Activated CD8-positive, alpha-beta memory T cell treated with anti-CD3 and anti-CD28 coated beads, Interleukin-2, amount 50 U/mL, for 4 hours (primary cell): ENCODE measurements at places on chromosomes 1 and 21.
A peak's percentile ranks its signal among the peaks of the same experiment; 100 is the strongest.

DNA sequence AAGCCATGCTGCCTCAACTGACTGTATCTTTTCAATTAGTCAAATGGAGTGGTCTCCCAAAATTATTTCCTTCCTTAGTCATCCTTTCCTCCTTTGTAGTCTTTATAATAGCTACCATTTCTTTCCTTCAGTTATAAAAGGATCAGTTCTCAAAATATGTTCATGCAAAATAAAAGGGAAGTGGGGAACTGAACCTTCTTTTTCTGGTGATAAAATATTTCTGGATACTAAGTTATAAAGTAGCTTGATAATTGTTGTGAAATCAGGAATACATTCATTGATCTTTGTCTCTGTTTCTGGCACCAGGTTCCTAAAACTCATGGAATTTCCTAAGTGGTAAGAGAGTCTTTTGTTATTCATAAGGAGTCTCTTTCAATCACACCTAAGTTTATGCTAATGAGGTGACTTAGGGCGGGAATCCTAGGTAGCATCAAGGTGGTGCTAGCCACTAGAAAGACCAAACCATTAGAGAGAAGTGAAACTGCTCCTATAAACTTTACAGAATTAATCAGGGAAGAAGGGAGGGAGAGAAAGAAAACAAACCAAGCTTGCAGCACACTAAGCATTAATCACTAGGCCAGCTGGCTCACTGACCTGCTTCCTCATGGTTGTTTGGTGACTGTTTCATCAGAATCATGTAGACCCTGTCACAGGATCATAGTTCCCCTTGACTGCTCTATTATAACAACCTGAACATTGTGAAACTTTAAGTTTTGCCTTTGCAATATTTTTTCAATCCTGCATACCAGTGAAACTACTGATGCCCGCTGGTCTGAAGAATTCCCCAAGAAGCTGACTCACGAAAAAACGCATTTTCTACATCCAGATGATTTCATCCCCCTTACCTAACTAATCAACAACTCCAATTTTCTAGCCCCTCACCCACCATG lies 161.6 kb upstream of the PTBP2 start:
- no peak for DNase-seq

DNA sequence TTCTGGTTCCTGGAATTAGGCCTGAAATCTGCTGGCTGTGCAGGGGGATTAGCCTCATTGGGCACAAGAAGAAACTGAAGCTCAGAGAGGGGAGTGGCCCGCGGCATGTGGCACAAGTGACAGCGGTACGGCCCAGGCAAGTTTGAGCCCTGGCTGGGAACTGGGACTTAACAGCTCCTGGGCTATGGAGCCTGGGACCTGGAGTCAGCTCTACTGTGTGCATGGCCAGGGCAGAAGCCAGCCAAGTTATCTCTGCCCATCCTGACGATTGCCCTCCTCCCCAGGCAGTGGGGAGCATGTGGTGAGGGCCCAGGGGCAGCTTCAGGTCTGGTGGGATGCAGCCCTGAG lies 61.3 kb downstream of the ALPL start:
- DNase-seq, result no peak

DNA sequence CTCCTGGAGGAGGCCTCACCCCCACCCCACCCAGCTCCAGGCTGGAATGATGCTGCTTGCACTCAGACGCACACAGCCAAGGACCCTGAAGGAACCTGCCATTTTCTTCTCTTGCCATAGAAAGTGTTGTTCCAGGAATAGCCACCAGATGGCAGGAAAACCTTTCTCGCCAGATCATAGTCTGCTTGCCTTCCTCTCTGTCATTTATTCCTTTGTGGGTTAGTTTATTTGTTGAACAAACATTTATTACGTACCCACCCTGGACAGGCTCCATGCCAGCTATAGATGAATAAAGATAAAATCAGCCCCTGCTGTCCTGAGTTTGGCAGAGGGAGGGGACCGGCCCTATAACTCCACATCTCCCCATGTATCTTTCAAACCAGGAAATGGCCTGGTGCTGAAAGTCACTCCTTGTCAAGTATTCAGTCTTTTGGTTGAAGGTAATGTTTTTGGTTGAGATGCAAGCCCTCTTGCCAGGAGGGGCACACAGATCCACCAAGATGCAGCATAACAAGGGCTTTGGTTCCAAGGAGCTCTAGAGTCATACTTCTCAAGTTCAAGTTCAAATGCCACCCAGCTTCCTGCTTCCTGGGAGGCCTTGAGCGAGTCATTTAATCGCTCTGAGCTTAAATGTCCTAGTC lies 7.0 kb upstream of the KCNC4 start:
- peak; percentile 62 for DNase-seq

DNA sequence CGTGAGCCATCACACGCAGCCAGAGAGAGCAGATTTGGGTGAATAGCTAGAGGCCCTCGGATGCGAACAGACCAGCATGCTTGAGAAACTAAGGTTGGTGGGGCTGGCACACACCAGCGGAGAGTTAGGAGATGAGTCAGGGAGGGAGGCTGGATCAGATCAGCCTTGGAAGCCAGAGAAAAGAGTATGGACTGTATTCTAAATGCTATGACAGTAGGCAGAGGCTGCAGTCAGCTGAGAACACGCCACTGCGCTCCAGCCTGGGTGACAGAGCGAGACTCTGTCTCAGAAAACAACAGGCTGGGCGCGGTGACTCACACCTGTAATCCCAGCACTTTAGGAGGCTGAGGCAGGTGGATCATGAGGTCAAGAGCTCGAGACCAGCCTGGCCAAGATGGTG lies 4.0 kb upstream of the PLEKHM2 start:
- DNase-seq, result no peak

DNA sequence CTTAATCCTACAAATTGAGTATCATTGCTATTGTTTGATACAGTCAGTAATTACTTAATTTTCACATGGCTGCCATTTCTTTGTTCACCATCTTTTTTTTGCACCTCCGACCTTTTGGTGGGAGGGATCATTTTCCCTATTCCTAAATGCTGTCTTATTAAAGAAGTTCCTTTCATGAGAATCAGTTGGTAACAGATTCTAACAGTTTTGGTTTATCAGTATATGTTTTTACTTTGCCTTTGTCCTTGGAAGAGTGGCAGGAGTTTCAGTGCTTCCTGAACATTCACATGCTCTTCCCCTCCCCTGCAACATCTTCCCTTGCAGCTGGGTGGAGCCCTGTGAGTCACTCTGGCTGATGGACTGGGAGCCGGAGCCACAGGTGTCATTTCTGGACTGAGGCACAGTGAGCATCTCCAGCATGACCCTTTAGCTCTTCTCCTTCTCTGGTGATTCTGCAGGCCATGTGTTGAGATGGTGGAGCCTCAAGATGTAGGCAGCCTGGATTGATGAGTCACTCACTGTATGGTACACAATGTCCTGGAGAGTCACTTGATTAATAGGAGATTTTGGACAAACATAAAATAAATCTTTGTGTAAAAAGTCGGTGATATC lies 217.7 kb downstream of the URB2 start:
- no peak for DNase-seq

GRCh38 chr1:194774535-194774934 lies 1588.1 kb upstream of the B3GALT2 start:
- no peak for DNase-seq

- no peak for DNase-seq
These were observed 79.4 kb downstream of the CAPZB start for GRCh38 chr1:19405761-19406487.

GRCh38 chr1:221947731-221948130 lies 205.8 kb upstream of the DUSP10 start:
- no peak for DNase-seq

DNA sequence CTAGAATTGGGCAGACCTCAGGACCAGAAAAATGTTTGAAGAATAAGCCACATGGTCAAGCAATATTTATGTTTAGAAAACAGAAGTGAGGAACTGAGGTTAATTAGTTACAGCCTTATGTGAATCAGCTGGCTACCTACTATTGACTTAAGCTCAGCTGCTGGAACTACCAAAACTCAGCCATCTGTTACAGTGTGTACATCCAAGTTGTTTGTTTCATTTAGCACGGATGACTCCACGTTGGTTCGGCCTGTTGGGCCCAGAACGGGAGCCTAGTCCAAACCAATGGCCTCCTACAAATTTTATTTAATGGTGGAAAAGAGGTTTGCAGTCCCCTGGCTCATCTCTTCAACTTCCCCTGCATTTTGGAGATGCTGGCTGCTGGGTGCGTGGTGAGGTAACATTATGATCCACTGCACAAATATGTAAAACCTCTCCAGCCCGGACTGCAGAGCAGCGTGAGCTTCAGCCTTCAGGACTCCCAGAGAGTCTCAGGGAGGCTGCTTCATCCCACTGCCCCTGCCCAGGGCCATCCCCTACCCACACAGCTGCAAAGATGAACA lies 143.4 kb downstream of the ZZZ3 start:
- no peak for DNase-seq

DNA sequence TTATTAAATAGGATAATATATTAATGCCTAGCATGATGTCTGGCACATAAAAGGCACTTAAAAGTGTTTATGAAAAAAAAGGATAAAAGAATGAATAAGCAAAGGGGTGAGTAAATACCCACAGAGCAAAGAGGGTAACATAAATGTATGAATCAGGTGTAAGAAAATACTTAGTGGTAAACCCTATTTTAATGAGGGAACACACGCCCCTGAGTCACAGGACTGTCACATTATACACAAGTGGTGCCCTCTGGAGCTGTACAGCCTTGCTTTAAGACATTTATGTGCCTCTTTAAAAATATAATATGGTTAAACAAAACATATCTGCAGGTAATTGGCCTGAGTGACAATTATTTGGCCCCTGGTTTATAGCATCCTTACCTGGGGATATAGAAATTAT lies 78.1 kb upstream of the PTBP2 start:
- DNase-seq, result no peak

- DNase-seq, result no peak
These were observed 6.8 kb downstream of the NCF2 start for GRCh38 chr1:183583466-183583865.

DNA sequence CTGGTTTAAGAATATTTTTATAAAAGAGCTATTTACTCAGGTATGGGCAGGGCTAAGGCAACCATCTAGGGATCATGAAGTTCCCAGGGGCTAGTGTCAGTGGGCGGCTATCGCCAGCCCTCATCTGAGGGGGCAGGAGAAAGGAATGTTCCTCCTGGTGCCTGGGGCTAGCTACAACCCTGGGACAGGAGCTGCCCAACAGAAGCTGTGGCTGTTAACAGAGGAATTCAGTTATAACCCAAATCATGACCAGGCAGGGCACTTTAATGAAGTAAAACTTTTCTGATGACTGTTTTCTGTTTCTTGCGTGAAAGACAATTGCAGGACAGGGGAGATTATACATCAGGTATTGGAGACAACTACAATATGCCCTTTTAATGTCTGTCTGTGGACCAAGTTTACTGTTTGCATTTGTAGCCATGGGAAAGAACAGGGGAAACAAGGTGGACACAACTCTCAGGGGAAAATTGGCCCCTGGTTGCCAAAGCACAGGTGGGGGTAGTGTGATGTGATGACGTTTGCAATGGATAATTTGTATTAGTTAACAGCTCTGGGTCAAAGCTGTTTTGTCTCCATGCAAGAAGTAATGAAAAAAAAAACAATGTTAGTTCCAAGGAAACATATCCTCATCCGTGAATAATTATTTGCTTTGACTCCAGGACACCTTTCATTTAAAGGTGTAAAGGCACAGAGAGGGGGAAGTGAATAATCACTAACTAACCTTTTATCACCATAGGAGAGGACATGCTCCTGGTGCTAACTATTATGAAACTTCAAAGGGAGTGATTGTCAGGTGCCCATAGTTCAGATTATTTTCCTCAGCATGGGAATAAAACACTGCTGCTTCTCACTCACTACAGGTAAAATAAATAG lies 105.2 kb downstream of the TSEN15 start:
- DNase-seq, result no peak

DNA sequence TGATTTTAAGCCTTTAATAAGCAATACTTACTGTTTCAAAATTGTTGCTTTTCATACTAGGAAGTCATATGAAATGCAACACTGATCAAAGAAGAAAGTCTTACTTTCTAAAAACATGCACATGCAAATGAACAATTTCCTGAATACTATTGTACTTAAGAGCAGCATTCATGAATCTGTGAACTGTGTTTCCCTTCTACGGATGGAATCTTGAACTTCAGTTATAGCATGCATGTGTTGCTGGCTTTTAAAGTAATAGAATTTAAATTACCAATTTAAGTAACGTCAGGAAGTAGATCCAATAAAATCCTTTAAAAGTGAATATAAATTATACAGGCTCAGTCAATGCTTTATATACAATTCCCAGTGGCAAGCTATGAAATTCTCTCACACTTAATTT lies 348.9 kb downstream of the KCNT2 start:
- no peak for DNase-seq

DNA sequence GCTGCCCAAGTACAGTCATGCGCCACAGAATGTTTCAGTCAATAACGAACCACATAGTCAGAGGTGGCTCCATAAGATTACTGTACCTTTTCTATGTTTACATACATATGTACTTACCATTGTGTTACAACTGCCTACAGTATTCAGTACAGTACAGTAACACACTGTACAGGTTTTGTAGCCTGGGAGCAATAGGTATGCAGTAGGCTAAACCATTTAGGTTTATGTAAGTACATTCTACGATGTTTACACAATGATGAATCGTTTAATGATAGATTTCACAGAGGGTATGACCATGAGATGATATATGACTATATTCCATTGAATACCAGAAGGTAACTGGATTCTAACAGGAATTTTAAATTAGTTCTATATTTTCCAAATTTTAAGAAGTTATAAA lies 10.5 kb downstream of the YY1AP1 start:
- no peak for DNase-seq

GRCh38 chr1:54257346-54257620 lies 57.3 kb downstream of the MRPL37 start:
- DNase-seq, result no peak

- no peak for DNase-seq
These were observed 5.7 kb downstream of the DMRTA2 start for GRCh38 chr1:50417507-50417906.

- DNase-seq, result no peak
These were observed 59.1 kb downstream of the GLUL start for GRCh38 chr1:182332261-182333060.

- DNase-seq, result no peak
These were observed 341.3 kb downstream of the USP25 start for GRCh38 chr21:16071092-16071491.

GRCh38 chr21:36640174-36640720 lies 58.7 kb upstream of the SIM2 start:
- DNase-seq, result no peak

DNA sequence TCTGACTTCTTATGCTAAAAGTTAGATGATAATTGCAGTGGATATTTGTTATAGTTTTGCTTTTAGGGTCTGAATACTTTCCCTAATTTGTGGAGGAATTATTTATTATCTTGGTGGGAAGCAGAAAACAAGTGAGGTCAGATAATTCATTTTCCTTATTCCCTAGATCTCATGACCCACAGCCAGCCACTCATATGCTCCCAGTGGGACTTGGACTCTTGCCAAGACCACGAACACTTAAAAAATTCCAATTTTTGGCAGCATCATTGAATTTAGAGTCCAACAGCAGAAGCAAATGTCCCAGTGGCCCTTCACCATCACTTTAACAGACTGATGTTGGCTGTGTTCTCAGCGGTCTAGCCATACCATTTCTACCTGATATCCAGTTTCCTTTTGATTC lies 204.2 kb downstream of the HMCN1 start:
- DNase-seq, result no peak
